ENCODE measurements at places on chromosomes 3 and 15.

DNA sequence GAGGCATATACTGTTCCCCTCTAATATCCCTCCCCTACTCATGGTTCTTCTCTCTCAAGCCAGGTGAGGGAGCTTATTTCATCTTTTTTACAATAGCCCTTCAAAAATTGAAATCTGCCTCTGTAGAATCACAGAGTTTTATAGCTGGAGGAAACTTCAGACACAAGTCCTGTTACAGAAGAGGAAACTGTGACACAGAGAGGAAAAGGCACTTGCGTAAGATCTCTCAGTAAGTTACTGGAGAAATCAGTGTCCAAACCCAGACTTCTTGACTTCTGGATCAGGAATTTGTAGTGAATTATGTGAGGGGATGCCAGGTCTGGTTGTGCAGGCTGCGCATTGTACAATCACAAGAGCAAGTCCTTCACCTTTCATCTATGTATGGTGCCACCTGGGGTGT, 4.6 kb downstream of the FGD5 start:
- no peak for DNase-seq

GRCh38 chr3:76834657-76835056, 205.2 kb upstream of the ROBO2 start:
- no peak for DNase-seq

GRCh38 chr3:24937780-24938179, 443.1 kb upstream of the THRB start:
- DNase-seq, result no peak

- no peak for DNase-seq
These were observed 529.2 kb downstream of the TUSC7 start for GRCh38 chr3:117238806-117239205.

GRCh38 chr15:70505411-70505919, 257.9 kb downstream of the UACA start:
- peak; percentile 73 for DNase-seq

DNA sequence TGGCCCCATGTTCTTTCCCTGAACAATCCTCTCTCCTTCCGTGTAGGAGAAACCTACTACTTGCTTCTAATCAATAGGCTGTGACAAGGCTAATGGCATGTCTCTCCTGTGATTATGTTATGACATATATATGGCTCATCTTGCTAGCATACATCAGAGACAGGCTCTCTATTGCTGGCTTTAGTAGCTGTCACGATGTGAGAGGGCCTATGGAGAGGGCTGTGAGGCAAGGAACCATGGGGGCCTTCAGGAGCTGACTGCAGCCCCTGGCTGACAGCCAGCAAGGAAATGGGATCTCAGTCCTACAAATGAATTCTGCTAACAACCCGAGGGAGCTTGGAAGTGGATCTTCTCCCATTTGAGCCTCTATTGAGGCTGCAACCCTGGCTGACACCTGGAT, 96.3 kb downstream of the EOMES start:
- DNase-seq, result no peak
